GM12864 (cell line): ENCODE measurements at places on chromosomes 1 and 21.
A peak's percentile ranks its signal among the peaks of the same experiment; 100 is the strongest.

GRCh38 chr1:167197692-167198091 lies 23.0 kb upstream of the POU2F1 start:
- DNase-seq = no peak

- DNase-seq = no peak
Observed at GRCh38 chr1:110390692-110391245, at the start of gene SLC16A4. Gene SLC16A4 (minus strand): TSS chr1:110391026. CDS start chr1:110389323, 1,703 bp downstream.

DNA sequence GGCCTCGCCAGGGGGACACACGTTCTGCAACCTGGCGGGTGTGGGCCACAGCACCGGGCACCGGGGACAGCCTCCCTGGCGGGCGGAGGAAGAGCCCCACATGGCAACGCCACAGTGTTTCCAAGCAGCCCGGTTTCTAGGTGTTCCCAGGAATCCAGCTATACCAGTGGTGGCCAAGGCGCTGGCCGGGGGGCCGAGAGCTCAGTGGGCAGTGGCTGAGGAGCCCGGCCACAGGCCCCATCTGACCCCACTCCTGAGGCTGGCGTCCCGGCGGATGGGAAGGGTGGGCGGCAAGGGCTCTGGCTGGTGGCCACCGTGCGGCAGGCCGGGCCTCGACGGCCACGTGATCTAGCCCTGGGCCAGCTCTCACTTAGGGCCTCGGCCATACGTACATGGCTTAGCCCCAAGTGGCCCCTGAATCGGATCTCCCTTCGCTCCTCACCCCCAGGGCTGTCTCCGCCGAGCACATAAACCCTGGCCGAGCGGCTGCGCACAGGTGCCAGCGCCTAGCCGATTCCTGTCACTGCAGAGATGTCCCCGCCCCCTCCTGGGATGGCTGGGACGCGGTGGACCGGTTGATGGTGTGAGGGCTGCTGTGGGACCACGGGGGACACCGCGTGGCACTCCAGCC lies 68.7 kb downstream of the MORN1 start:
- DNase-seq = no peak

DNA sequence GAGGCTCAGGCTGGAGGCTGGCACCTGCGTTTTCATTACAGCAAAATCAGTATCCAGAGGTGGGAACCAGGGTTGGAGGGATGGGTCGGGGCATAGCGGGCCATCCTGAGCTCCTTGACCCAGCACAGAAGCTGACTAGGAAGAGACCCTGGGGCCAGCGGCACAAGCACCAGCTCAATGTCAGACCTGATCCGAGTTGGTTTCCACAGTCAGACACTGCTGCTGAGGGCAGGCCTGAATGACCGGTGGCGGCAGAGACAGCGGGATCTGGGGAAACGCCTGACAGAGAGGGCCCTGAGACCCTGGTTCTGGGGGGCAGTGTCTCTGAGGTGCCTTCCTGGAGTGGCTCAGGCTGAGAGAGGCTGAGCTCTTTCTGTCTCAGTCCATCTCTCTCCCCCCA lies 162.0 kb upstream of the C1orf174 start:
- no peak for DNase-seq

- no peak for DNase-seq
Observed at GRCh38 chr1:198373376-198373775, 167.1 kb downstream of the ATP6V1G3 start.

DNA sequence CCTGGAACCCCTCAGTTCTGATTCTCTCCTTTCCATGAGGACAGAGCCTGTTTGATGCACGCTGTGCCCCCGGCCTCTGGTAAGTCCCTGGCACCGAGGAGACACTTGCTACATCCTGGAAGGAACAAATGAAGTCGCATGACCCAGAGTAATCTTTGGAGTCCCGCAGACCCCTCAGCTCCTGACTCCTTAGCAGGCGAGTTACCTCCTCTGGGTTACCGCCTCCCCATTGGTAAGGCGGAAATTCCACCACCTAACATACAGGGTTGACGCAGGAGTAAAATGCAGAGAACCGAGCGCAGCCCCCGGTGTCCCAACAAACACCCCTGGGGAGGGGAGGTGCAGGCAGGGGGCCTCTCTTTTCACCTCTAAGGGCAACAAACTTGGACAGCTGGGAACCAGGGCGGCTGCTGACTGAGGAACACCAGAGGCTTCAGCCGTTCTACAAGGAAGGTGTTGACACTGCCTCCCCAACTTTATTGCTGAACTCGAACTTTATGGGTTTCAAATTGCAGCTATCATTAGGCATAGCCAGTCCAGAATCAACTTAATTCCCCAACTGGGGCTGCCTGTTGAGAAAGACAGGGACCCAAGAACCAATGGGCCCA lies 115.3 kb upstream of the IFFO2 start:
- no peak for DNase-seq

GRCh38 chr21:36976228-36976861 lies 9.9 kb upstream of the HLCS start:
- DNase-seq = no peak

DNA sequence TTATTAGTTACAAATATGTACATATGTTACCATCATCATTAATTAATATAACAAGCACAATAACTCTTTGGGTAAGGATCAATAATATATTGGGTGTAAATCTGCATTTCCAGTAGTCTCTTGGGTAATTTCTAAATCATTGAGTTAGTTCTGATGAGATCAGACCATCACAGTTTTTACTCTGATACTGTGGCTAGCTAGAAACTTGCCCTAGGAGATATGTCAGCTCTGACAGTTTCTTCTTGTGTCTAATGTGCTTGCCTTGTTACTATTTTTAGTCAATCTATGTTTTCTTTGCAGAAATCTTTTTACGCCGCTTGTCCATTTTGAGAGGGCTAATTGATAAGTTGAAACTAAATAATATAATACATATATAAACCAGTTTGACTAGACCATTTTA lies 285.6 kb upstream of the ST6GALNAC5 start:
- no peak for DNase-seq

DNA sequence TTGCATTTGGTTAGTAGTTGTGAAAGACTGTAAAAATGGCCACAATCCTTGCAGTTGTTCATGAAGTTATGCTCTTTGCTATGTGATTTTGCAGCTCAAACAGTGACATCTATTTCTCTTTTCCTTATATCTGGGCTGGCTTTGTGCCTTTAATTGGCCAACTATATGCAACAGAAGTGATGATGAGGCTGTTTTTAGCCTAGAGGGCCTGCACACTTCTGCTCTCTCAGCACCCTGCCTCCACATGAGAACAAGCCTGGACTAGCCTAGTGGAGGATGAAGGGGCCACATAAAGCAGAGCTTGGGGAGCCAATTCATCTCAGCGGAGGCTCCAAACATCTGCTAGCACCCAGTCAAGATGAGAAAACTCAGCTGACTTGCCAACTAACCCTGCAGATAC lies 339.8 kb downstream of the OMA1 start:
- no peak for DNase-seq

DNA sequence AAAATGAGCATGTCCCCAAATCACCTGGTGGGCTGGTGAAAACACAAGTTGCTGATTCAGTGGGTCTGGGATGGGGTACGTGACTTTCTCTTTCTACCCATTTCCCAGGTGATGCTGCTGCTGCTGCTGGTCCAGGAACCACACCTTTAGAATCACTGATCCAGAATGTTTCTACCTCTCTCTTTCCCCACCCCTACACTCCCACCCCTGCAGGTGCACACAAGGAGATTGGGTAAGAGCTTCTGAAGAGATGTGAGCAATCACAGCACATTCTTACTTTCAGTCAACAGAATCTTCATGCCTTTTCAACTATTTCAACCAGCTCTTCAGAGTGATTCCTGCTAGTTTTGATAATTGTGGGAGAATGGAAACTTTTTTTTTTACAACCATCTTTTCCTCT lies 130.9 kb downstream of the LMX1A start:
- no peak for DNase-seq

GRCh38 chr1:8970870-8971337 lies 25.2 kb downstream of the CA6 start:
- no peak for DNase-seq

DNA sequence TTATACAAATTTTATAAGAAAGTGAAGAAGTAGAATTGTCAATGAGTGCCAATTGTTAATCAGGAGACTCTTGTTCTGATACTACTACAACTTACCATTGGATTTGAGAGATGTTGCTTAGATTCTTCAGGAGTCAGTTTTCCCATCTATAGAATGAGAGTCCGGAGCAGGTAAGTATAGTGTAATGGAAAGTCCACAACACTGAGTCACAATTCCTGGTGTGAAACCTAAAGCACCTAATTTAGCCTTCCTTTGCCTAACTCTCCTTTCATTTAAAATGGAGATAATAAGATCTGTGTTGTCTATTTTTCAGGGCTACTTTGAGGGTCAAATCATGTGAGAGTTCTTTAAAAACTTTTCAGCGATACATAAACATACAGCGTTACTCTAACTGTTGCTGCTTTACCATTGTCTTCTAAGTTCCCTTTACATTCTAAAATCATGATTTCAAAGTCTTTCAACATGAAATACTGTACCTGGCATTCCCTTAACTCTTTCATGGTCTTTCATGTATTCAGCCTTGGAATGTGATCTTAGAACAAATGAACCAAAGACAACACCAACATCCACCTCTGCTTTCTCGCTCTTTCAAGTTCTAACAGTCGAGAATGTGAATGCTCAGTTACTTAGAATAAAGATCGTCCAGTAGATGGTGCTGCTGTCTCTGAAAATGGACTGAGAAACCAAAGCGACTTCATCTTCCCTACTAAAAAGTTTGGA lies 90.9 kb downstream of the SLC30A10 start:
- no peak for DNase-seq

GRCh38 chr1:20555025-20555757 lies 2.8 kb downstream of the FAM43B start:
- no peak for DNase-seq

DNA sequence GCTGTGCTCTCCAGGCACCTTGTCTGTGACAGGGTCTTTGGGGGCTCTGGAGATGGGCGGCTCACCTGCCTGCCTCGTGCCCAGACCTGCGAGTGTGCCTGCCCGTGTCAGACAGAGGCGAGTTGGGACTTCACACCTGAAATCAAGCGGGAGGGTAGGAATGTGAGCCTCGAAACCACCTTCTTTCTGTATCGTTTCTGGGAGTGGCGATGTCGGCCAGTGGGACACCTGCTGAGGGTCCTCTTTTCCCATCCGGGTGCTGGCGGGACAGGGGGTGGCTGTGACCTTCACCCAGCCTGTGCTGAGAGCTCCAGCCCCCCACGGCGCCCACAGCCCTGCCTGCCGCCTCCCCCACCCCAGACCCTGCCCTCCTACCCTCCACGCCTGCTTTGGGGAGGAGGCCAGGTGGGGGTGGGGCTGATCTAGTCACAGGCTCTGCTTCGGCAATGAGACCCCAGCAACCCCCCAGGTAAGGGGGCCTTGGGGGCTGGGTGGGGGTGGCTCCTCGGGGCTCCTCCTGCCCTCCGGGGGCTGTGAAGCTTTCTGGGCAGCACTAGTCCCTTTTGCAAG lies 15.6 kb upstream of the FAAP20 start:
- DNase-seq = no peak

DNA sequence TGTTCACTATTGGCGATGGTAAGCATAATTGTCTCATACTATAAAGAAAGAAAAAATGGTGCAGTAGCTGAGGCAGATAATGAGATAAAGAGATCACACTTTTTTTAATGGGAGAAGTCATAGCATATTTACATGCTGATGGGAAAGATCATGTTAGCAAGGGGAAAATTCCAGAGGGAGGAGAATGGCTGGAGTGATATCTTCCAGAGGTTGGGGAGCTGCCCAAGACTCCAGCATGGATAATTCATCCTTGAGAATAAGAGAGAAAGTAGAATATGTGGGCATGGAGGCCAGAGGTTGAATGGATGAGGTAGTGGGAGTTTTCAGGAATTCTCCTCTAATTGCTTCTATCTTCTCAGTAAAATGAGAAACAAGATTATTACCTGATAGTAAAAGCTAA lies 45.8 kb upstream of the RGS1 start:
- no peak for DNase-seq

GRCh38 chr1:227901906-227902640 lies 45.7 kb downstream of the WNT9A start:
- no peak for DNase-seq

DNA sequence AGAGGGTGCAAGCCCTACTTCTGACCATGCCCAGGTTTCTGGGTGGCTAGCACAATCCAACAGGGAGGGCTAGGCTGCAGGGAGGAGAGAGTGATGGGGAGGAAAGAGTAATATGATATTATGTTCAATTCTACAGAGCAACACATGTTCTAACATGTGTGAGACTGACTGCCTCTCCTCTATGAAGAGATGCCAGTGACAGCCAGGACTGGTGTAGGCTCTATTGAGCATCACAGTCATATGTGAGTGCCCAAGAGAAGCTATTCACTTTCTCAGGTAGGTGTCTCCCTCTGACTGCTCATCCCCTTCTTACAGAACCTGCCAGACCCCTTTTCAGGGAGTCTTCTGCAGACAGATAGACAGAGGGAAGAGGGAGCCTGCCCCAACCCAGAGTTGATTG lies 446.1 kb downstream of the SIPA1L2 start:
- DNase-seq = no peak

- no peak for DNase-seq
Observed at GRCh38 chr1:180116964-180117763, 37.5 kb upstream of the QSOX1 start.

DNA sequence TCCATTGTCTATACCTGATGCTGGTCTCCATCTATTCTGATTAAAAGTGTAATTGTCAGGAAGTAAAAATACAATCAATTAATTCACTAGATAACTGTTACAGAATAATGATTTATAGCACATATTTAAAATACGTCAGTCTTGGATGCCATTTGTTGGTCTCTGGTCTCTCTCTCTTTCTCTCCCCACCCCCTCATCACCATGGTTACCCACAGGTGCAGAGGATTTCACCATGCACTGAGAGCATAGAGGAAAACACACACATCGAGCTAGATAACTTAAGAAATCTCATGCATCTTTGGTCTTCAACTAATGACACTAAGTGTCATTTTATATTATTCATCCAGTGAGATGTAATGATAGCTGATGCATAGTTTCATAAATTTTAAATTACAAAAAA lies 33.4 kb downstream of the LRRC53 start:
- DNase-seq = no peak

DNA sequence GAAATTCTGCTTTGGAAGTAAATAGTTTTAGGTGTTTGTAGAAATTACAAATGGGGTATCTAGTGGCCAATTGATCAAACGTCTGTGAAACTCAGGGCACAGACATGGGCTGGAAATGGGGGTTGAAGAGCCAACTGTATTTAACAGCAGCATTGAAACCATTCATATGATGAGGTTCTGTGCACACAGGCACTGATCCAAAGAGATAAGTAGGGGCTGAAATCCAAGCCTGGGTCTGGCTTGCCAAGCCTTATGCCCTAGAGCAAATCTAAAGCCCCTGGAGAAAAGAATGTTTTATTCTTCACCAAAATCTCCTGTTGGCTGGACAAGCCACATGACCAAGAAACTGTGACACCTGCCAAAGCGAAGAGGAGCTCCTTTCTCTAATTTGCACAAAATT lies 67.6 kb upstream of the ST6GALNAC5 start:
- no peak for DNase-seq

- DNase-seq = peak; percentile 21
Observed at GRCh38 chr1:197868751-197869489, 33.5 kb upstream of the C1orf53 start.

GRCh38 chr1:9391620-9392019 lies 98.9 kb downstream of the SPSB1 start:
- no peak for DNase-seq
